ENCODE measurements at places on chromosomes 12 and 14.
A peak's percentile ranks its signal among the peaks of the same experiment; 100 is the strongest.

GRCh38 chr14:95069018-95069417 is 88.3 kb downstream of the DICER1 start:
- no peak for DNase-seq

GRCh38 chr12:33706927-33707326 is 267.3 kb upstream of the SYT10 start:
- DNase-seq, result no peak

GRCh38 chr14:61488417-61489401 is 167.3 kb downstream of the PRKCH start:
- no peak for DNase-seq

DNA sequence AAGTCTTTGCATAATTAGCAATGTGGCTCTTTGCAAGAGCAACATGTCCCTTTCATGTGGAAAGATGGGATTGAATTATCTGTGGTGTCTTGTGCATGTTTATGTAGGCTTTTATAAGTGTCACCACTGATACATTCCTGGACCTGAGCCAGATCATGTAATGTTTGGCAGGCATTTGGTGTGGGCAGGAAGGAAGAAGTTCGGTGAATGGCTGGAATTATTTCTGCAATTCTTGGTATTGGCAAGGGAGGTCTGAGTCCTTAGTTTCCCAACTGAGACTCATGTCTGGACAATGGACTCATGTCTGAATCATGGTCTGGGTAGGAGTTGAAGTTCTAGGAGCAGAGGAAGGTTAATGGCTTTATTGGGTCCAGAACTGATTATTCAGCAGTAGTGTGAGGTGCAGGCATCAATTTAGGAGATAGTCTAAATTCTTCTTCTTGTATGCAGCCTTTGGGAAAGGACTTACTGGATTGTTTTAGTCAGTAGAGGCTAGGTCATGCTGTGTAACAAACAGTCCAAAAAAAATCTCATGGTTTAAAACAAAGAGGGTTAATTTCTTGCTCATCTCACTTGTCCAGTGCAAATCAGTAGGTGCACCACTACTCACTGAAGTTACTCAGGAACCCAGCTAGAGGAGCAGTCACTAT is 186.5 kb upstream of the LHX5 start:
- DNase-seq, result no peak

GRCh38 chr14:76710056-76711010 is 50.9 kb upstream of the VASH1 start:
- no peak for DNase-seq

DNA sequence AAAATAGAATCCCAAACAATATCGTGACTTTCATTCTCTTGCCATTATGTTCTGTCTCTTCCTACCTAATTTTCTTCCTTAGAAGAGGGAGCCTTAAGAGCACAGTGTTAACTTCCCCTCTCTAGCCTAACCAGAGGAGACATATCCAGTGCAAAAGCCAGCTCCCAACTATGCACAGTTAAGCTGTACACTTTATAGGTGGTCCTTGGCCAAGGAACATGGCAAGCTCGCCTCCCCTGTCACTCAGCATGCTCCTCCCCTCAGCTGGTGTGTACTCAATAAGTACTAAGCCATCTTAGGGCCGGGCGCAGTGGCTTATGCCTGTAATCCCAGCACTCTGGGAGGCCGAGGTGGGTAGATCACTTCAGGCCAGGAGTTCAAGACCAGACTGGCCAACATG is 255.1 kb upstream of the TMPO start:
- DNase-seq, result no peak

DNA sequence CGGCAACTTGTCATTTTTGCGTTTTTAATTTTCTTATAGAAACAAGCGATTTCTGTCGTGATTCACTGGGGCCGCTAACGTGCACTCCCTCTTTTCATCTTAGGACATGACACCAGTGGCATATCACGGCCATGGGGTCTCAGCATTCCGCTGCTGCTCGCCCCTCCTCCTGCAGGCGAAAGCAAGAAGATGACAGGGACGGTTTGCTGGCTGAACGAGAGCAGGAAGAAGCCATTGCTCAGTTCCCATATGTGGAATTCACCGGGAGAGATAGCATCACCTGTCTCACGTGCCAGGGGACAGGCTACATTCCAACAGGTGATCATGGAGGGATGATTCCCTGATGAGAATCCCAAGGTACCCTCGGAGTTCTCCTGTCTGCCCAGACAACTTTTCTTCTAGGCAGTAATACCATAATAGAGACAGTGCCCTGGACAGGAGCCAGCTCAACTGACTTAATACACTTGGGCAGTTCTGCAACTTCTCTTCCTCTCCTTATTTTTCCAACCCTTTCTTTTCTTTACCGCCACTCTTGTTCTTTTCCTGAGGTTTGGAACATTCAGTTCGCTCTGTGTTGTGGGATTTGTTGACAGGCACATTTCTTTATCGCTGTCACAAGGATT is 821 bp downstream of the TMEM106C start:
- DNase-seq, result no peak

DNA sequence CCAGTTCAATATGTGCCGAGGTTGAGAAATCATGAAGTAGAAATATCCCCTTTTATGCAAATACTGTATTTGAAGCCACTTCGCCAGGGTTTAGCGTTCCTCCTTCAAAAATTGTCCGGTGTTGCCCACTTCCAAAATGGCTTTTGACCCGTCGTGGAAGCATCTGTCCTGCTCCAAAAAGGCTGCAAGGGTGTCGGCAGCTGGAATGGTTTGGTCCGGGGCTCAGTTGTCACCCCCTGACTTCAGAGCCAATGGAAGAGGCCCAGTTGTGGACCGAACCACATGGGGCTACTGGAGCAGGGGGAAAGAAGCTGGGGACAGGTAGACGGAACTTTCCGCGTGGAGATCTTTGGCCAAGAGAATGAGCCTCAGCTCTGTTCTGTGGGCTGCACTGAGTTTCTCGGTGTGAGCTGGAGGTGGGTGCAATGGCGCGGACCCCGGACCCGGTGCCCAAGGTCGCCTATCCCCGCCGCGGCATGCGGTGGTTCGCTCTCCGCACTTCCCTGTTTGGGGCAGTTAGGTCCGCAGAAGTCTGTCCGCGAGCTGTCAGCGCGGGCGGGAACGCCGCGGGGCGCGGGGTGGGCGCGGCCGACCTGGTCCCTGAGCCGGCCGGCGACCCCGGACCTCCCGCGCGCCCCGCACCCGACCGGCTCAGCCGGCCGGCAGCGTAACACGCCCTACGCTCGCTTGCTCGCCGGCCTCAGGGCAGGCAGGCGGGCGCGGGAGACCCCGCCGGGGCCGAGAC is at the start of gene ANKRD13A:
Gene ANKRD13A (plus strand): TSS at position 527 of the 745 bp plus-strand sequence. CDS start 259 bp downstream, outside the sequence.
- DNase-seq, result peak; percentile 77

- no peak for DNase-seq
These were observed 26.2 kb downstream of the GALC start for GRCh38 chr14:87966816-87967215.

- no peak for DNase-seq
These were observed 60.8 kb upstream of the HSPB8 start for GRCh38 chr12:119117936-119118335.

DNA sequence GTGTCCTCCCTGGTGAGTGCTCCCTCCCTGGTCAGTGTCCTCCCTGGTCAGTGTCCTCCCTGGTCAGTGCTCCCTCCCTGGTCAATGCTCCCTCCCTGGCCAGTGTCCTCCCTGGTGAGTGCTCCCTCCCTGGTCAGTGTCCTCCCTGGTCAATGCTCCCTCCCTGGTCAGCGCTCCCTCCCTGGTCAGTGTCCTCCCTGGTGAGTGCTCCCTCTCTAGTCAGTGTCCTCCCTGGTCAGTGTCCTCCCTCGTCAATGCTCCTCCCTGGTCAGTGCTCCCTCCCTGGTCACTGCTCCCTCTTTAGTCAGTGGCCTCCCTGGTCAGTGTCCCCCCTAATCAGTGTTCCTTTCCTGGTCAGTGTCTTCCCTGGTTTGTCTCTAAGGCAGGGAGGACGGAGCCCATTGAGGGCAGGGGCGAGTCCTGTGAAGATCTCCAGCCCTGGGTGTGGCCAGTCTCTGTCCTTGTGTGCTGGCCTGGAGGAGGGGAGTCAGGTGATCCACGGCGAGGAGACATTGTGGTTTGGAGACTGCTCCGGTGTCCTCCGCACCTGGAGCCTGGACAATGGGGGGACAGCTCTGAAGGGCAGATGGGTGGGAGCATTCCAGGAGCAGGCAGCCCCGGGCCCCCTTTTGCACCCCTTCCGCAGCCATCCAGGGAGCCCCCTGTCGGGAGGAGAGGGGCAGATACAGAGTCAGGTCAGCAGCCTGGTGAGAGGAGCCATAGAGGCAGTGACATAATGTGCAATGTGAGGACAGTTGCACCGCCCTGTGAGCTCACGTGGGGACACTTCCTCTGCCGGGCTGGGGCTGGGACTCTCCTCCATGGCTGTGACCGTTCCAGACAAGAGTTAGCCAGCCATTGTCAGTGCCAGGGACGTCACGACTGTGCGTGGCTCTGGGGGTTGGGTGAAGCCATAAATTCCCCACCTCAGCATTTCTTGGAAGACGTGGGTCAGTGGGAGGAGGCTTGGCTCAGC is 93.4 kb downstream of the ADGRD1 start:
- DNase-seq, result no peak

GRCh38 chr14:94805680-94806288 is 35.9 kb upstream of the GSC start:
- DNase-seq, result no peak

DNA sequence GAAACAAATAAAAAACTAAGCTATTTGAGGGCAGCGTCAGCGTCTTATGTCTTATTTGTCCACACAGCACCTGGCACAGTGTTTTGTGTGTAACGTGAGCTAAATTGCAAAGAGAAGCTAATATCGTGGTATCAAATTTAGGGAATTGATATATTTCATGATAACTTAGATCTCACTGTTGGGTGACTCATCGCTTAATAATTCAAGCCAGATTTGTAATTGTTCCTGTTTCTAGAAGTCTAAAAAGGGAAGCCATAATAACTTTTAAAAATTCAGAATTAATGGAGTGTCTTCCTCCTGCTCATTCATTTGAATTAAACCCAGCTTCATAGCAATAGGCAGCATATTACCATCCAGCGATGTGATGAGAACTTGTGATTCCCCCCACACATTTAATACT is 214.7 kb downstream of the PDZRN4 start:
- DNase-seq, result no peak

GRCh38 chr12:50224026-50224692 is 57.0 kb upstream of the CERS5 start:
- DNase-seq, result no peak

DNA sequence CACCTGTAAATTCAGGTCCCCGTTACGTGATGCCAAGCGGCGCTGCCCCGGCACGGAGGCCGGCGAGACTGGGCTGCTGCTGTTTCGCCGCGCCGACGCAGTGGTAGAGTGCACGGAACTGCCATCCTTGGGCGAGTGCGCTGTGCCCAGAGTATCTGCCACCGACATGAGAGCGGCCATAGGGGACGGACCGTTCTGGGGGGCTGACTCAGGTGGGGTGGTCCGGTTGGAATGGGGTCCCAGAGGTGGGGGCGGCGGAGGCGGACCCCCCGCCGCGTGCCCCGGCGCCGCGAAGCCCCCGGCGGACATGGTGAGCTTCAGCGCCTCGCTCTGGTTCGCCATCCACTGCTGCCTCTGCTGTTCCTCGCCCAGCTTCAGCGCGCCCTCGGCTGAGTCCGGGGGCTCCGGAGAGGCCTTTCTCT is 2.8 kb downstream of the IRF2BPL start:
- no peak for DNase-seq

DNA sequence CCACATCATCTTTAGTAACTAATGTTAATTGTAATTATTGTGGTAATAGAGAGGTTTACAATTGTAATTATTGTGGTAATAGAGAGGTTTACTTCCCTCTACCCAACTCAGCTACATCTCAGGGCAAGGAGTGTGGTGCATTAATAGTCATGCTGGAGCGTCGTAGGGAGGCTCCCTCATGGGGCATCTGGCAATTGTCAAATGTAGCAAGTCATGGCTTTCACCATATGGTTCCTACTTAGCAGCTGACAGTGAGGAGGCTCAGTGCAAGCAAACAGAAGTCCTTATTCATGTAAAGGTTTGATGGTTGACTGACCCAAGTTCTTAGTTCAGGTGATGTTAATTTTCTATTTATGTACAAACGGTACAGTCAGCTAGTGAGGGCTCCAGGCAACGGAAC is 1012.0 kb downstream of the FLRT2 start:
- no peak for DNase-seq

- DNase-seq, result no peak
These were observed 143.1 kb downstream of the PCNX1 start for GRCh38 chr14:71050227-71050823.

DNA sequence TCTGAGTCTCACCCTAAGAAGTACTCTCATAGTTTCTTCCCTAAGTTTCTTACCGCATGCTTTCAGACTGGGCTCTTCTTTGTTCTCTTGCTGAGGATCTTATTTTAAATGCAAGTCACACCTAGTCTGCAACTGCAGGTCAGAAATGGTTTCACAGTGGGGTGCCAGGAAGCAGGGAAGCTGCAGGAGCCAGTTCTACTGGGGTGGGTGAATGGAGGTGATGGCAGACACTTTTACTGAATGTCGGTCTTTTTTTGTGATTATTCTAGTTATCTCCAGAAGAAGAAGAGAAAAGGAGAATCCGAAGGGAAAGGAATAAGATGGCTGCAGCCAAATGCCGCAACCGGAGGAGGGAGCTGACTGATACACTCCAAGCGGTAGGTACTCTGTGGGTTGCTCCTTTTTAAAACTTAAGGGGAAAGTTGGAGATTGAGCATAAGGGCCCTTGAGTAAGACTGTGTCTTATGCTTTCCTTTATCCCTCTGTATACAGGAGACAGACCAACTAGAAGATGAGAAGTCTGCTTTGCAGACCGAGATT is 1.7 kb downstream of the FOS start:
- DNase-seq, result no peak

DNA sequence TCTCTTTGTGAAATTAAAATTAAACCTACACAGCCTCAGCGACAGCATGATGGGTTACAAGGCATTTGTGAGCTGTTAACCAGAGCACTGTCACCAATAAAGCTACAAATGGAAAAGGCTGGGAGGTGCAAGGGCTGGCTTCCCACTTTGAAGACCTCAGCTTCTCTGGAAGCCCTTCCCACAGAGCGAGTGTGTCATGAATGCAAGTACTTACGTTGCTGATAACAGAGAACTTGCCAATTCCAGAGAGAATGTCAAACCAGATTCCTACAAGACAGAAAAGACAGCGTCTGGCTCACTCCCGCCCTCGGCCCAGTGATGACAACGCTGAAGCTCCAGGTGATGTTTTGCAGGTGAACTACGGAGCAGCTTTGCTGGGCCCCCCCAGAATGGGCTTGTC is 145.8 kb downstream of the NTF3 start:
- no peak for DNase-seq

DNA sequence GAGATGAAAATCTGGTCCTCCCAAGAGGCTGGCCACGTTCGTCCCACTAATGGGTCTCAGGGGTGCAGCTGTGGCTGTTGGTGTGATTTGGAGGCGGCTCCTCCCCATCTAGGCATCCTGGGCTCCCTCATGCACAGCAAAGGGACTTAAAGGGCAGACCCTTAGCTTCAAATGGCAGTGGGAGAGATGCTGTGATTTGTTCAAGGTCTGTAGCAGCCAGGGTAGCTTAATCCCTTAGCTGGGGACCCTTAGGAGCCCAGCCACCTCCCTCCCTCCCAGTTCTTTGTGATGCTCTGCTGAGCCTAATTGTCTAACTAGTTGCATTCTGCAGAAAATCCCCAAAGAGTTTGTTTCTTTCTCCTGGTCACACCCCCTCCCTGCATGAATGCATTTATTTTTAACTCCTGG is 18.3 kb downstream of the DYRK4 start:
- DNase-seq, result no peak
